Breast epithelium (tissue), 4 donors: ENCODE measurements at places on chromosomes 13 and 19. TPM values are rescaled to one million over a fixed set of nuclear protein-coding genes. Genes with fewer than 3 reads are reported as not detected.

HPN gene
- total RNA-seq, result 1.8 TPM

- DNase-seq, result no peak
Observed at GRCh38 chr13:44402899-44403445, 29.3 kb downstream of the SERP2 start.

GRCh38 chr19:52689843-52690368 is 44.9 kb downstream of the ZNF611 start:
- DNase-seq, result peak; percentile 26

GRCh38 chr13:72970956-72971355 is 87.8 kb upstream of the KLF5 start:
- DNase-seq, result no peak

DNA sequence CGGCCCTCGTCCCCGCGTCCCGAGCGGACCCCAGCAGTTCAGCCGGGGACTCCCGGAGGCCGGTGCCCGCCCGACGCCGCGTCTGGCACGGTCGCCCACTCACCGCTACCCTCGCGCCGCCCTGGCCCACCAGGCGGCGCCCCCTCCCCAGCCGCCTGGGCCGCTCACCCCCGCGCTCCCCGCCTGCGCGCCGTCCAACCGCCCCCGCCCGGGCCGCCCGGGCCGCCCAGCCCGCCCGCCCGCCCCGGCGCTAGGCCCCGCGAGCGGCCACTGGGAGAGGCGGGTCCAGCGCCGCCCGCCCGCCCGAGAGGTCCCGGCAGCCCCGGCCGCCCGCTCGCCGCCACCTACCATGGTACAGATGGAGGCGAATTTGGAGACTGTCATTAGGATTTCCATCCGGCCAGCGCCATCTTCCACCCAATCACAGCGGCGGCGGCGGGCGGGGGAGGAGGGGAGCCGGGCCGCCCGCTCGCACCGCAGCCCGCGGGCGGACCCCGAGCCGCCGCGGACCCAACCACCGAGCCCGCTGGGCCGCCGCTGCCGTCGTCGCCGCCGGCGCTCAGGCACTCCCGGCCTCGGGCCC is at the start of gene USP12:
USP12 (minus strand) TSS at position 568 of the 583 bp plus-strand sequence; CDS start at position 396, 172 bp downstream.
- peak; percentile 26 for DNase-seq

- peak; percentile 80 for DNase-seq
Observed at GRCh38 chr19:45164577-45165335, 4.0 kb upstream of the NKPD1 start.
